ENCODE measurements at places on chromosomes 6 and 20.

DNA sequence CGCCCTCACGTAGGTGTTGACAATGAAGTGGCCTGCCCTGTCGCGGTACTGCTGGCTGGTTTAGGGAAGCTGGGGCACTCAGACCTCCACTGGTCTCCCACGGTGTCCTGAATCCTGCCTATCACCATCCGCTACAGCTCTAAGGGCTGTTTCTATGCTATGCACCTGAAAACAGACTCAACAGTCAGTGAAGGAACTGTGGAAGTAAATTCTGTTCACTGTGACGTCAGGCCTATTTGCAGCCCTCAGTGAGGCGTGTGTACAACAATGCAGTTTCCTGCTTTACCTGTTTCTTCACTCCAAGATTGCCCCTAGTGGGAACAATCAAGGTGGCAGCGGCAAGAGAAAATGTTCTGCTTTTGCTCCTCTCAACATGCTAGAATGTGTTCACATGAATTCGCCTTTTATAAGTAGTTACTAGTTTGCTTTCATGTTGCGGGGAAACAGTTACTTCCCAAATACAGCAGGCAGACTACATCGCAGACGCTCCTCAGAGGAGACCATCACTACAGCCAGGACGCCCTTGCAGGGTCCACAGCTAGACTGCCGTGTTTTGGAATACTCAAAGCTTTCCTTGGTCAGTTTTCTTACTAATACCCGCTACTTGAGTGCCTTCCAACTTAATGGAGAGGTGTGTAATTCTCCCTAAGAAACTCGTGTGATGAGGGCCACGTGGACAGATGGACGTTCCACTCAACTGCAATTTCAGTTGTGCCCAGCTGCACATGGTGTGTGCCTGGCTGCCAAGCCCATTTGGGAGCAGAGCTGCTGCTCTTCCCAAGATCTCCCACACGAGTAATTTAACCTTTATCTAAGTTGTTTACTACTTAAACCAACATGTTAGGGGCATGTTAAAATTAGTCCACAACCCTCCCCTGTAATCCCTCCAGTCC, 25.4 kb downstream of the DIDO1 start:
- peak; percentile 15 for DNase-seq

DNA sequence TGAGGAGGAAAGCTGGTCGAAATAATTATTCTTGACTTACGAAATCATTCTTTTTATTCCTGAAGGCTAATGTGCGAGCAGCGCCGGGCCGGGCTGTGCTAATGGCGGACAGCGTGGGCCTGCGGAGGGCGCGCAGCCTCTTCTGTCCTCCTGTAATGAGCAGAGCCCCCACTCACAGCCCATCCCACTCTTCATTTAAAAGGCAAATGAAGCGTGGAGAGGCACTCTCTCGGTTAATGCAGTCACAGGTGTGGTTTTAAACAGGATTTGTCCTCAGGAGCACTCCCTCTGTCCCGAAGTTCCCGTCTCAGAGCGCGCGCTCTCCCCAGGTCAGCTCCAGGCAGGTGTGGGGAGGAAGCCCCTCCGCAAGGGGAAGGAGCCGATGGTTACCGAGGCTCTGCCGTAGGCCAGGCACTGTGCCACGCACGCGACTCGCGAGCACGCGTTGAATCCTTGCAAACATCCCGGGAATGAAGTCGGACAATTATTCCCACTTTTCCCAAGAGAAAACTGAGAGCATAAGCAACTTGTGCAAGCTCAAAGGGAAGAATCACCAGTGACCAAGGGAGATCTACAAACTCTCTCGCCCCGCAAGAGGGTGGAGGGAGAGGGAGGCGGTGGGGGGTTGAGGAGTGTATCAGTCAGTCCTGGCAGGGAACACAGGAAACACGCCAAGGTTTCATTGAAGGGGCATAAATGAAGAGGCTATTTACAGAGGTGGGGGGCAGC, 35.5 kb upstream of the ZFAND3 start:
- peak; percentile 9 for DNase-seq

DNA sequence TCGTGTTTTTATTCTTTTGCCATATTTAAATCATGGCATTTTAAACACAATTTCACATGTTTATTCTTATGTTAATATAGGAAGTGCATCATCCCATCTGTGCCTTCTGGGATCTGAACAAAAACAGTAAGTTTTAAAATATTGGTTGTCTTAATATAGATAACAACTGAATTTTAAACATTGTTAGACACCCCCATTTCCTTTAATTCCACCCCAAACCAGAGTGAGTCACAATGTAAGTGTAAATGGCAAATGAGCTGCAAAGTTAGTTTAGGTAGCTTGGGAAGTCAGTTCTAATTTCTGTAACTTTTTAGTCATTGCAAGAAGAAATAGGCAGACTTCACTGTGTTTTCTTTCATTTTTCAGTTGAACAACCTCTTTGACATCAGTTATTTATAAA, 108.0 kb downstream of the ADGRG6 start:
- DNase-seq: no peak

DNA sequence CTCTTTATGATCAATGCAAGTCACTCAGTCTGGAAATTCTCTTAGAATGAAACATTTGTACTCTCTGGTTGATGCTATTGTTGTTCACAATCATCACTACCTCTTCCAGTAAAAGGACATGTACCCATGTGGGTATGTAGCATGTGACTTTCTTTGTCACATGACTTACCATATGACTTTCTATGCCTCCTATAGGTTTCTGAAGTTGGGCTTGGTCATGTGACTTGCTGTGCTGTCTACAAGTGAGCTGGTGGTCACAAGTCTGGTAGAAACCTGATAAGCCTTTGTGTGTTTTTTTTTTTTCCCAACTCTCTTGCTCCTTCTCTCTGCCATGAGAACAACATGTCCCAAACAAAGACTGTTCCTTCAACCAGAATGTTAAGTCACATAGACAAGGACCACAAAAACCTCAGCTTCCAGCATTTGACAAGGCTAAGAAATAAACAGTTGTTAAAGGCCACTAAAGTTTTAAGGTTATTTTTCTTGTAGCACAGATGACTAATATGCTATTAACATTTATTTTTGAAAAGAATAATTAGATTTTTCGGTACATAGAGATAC, 379.2 kb upstream of the SLC35B3 start:
- DNase-seq: no peak

DNA sequence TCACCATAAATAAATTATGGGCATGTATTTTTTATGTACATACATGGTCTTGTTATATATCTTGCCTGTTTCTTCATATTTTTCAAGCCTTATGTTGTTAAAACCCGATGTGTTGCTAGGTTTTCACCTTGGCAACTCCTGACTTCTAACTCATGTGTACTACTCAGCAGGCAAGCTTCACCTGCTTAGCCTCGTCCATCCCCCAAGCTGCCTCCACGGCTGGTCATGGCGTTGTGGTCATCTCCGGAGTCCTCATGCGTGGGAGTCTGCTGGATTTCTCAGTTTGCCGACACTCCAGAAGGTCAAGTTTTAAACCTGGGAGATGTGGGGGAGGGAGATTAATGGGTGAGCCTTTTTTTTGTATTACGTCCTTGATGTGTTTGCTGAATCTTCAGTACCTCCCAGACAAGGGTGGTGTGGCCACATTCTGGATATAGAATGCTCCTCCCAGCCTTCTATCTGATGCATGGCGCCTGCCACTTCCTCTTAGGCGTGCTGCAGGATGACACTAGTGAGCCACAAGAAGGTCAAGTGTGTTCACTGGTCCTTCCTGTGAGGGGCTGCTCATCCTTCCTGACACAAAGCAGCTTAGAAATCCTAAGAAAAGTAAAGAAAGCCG, 26.6 kb upstream of the EDN3 start:
- DNase-seq: peak; percentile 3

GRCh38 chr6:3747100-3747737, 4.3 kb downstream of the PXDC1 start:
- no peak for DNase-seq

DNA sequence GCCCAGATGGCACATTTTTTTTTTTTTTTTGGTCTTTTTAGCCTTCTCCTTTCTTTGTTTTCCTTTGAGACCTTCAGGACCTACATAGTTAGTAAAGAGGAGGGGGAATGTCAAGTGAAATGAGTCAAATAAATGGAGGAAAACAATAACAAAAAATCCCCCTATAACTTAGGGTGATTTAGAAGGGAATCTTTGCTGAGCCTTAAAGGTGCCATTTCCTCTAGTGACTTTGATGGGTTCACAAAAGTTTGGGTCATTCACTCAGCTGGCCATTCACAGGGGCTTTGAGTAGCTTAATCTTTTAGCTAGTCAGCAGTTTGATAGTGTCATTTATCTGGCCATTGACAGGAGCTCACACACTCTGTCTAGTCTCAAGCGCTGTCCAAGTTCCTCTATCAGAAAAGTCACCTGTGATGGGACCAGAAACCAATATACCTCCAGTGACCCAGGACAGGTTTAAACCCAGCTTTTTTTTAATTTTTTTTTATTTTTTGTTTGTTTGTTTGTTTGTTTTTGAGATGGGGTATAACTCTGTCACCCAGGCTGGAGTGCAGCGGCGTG, 275.1 kb upstream of the PRDM1 start:
- DNase-seq: no peak

GRCh38 chr20:23087587-23088251, 1.6 kb upstream of the CD93 start:
- DNase-seq: no peak

GRCh38 chr6:137637121-137637520, 142.9 kb upstream of the OLIG3 start:
- no peak for DNase-seq

DNA sequence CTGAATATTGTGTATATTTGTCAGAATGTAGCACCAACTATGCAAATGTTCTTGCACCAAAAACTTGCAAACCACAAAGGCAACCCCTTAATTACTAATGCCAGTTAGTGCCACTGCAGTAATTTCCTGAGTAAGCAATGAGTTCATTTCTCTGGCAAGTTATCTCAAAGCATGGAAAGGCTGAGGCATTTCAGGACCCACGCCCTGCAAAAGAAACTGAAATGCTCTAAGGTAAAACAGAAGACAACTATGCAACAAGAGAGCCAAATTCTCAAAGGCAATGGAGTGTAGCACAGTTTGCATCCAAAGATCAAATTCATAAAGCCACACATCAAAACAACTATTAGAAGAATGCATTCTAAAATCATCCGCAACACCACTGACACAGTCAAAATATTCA, 994.4 kb downstream of the EYS start:
- DNase-seq: no peak

DNA sequence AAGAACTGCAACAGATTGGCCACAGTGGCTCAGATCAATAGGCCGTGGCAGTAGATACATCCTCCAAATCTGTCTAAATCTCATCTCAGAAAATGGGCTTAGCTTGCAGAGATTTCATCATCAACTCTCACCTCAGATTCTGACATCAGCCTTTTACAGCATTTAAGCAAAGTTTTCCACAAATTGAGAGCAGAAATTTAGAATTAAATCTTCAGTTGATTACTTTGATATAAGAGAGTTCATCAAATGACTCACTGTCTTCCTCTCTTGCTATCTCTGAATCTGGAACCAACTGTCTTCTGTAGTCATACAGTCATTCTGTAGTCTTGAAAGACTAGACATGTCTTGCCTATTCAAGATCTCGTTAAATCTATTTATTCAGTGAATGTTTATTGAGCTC, 45.2 kb upstream of the CTAGE9 start:
- DNase-seq: no peak

- no peak for DNase-seq
These were observed 67.7 kb downstream of the AK9 start for GRCh38 chr6:109623288-109623687.

GRCh38 chr6:127843582-127843981, 57.3 kb downstream of the THEMIS start:
- DNase-seq: no peak

- no peak for DNase-seq
These were observed 34.9 kb upstream of the MAN1A1 start for GRCh38 chr6:119384444-119384843.
